Esophagus squamous epithelium (tissue), 5 donors: ENCODE measurements at places on chromosomes 13 and 19.

DNA sequence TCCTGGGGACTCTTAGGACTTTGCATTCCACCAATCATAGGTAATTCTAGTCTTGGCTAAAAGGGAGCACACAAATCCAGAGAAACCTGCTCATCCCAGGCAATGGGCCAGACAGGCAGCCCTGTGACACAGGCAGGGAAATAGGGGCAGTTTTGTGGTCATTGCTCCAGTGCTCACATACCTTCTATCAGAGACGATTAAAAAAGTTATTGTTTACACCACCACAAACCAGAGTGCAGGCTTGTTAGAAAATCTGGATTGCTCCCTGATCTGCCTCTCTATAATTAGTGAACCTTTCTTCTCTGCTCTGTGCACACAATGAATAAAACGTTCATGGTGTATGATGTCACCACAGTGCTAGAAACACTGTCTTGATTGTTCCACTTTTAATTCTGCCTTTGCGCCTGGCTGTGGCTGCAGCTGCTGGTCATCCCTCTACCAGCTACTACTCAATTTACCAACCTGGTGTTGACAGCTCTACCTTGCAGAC lies 121.6 kb upstream of the SPATA13 start:
- DNase-seq, result no peak

DNA sequence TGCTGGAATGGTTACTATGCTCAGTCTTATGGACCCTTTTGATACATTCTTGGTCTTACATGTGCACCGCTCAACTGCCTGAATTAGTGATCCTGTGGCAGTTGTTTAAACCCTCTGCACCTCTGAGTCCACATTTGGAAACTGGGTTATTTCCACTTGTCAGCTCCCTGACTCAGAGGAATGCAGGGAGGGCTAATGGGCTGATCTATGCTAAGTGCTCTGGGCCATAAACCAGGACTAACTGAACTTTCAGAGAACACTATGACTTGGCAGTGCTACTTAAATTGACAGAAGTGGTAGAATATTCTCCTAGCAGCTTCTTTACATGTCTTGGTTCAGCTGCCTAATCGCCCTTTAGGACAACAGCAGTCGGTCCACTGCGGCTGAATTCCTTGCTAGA lies 26.8 kb upstream of the MED4 start:
- DNase-seq, result no peak

DNA sequence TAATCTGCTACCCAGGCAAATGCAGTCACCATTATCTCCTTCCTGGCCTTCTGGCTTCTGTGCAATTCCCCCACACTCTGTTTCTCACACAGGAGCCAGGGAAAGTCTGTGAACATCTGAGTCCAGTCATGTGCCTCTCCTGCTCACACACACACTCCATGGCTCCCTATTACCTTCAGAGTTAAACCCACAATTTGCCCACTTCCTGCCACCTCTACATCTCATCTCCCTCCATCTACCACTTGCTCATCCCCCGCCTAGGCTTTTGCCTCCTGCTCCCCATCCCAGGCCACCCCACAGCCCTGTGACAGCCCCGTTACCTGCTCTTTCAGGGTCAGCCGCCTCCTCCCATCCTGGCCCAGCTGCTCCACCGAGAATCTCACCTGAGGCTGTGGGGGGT lies 13.5 kb downstream of the IL12RB1 start:
- no peak for DNase-seq

GRCh38 chr13:113783966-113784644 lies 25.1 kb downstream of the TMEM255B start:
- no peak for DNase-seq

GRCh38 chr13:46172531-46172991 lies 9.4 kb downstream of the LCP1 start:
- DNase-seq, result no peak

- DNase-seq, result no peak
Measured at GRCh38 chr19:10747271-10747670, 29.4 kb downstream of the DNM2 start.
